ENCODE measurements at places on chromosomes 5 and 9. TPM values are rescaled to one million over a fixed set of nuclear protein-coding genes. Genes with fewer than 3 reads are reported as not detected.
A peak's percentile ranks its signal among the peaks of the same experiment; 100 is the strongest.

KYAT1 gene
- 17.1 TPM for total RNA-seq

GAS1 gene
- 35.2 TPM for total RNA-seq

- no peak overlapping the region for H3K27ac ChIP-seq
- H3K4me1 ChIP-seq, result no peaks in the 10 kb centered on the region
- H3K36me3 ChIP-seq, result no peaks in the 10 kb centered on the region
- H3K4me3 ChIP-seq, result no peak overlapping the region
- no peaks in the 10 kb centered on the region for H3K27me3 ChIP-seq
Measured at GRCh38 chr5:129079496-129079895, 15.1 kb upstream of the ISOC1 start.

LRSAM1 gene
- total RNA-seq, result 84.7 TPM

- no peak for DNase-seq
- H3K36me3 ChIP-seq, result no peaks in the 10 kb centered on the region
- peaks cover 13% of the 10 kb centered on the region for H3K27me3 ChIP-seq
- H3K27ac ChIP-seq, result no peak overlapping the region
Measured at GRCh38 chr5:150301170-150301505, 1.6 kb downstream of the ARSI start.

SERF1A gene
- 3.4 TPM for total RNA-seq

GRCh38 chr5:66009277-66009676 is 82.9 kb downstream of the ERBIN start:
- DNase-seq, result no peak
- H3K27me3 ChIP-seq, result no peaks in the 10 kb centered on the region
- peaks cover 3% of the 10 kb centered on the region for H3K36me3 ChIP-seq
- no peak overlapping the region for H3K4me3 ChIP-seq
- no peaks in the 10 kb centered on the region for H3K4me1 ChIP-seq
- H3K27ac ChIP-seq, result no peak overlapping the region

ZFP2 gene
- 4.8 TPM for total RNA-seq

ANKRD34B gene
- total RNA-seq, result not detected

GRCh38 chr5:43275391-43275790 is 37.8 kb downstream of the HMGCS1 start:
- H3K27ac ChIP-seq, result peak overlapping the region; percentile 81
- H3K4me3 ChIP-seq, result no peak overlapping the region
- no peak for DNase-seq

SPATA31A3 gene
- total RNA-seq, result not detected

GRCh38 chr5:148969291-148969690 is 93.6 kb downstream of the SH3TC2 start:
- no peak overlapping the region for H3K4me3 ChIP-seq
- H3K36me3 ChIP-seq, result no peaks in the 10 kb centered on the region
- peak overlapping the region; percentile 92 for H3K27ac ChIP-seq
- peaks cover 94% of the 10 kb centered on the region for H3K4me1 ChIP-seq
- no peaks in the 10 kb centered on the region for H3K27me3 ChIP-seq

SLC23A1 gene
- total RNA-seq, result 6.4 TPM

- H3K36me3 ChIP-seq, result no peaks in the 10 kb centered on the region
- peaks cover 13% of the 10 kb centered on the region for H3K4me1 ChIP-seq
- no peak for DNase-seq
- H3K4me3 ChIP-seq, result no peak overlapping the region
- H3K27me3 ChIP-seq, result no peaks in the 10 kb centered on the region
Measured at GRCh38 chr5:56269216-56269927, 36.2 kb upstream of the ANKRD55 start.

DNA sequence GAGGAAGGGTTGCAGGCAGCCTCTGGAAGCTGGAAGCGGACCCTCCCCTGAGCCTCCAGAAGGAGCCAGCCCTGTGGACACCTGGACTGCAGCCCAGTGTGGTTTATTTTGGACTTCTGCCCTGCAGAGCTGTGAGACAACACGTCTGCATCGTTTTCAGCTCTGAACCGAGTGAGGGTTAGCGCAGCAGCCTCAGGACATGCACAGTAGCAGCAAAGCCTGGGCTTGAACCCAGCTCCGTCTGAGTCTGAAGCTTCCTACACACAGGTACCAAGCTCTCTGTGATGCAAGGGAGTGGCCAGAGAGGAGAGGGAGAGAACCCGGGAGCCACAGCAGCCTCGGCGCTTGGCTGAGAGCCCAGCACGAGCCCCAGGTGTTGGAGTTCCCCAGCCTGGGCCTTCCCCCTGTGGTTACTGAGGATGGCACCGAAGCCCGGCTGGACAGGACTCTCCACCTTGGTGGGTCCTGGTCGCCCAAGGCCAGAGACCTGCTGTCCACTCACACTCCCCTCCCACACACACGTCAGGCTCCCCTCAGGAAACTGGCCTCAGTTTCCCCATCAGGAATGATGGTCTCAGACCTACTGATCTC is 128.2 kb downstream of the OLFM1 start:
- H3K4me3 ChIP-seq, result no peak overlapping the region
- DNase-seq, result peak; percentile 79
- H3K27me3 ChIP-seq, result peaks cover 88% of the 10 kb centered on the region
- no peak overlapping the region for H3K27ac ChIP-seq
- peaks cover 13% of the 10 kb centered on the region for H3K4me1 ChIP-seq
- no peaks in the 10 kb centered on the region for H3K36me3 ChIP-seq

DNA sequence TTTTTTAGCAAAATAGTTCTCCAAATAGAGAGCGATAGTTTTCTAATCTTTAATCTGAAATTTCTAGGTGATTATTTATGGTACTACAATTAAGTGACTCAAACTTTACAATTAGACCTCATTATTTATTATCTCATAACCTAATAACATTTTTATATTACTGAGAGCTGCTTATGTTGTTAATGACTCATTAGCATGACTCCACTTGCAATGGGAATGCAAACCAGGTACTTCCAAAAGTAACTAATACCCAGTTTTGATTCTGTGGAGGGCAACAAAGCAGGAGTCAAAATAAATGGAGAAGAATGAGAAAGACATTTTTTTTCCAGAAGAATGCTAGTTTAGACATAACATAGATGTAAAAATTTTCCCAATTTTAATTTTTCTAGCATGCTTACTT is 466.0 kb downstream of the PLK2 start:
- H3K27ac ChIP-seq, result no peak overlapping the region
- no peaks in the 10 kb centered on the region for H3K27me3 ChIP-seq
- H3K4me1 ChIP-seq, result no peaks in the 10 kb centered on the region
- DNase-seq, result no peak
- no peaks in the 10 kb centered on the region for H3K36me3 ChIP-seq
